Astrocyte (in vitro differentiated cells and primary cell): ENCODE measurements at places on chromosomes 16 and 17.

DNA sequence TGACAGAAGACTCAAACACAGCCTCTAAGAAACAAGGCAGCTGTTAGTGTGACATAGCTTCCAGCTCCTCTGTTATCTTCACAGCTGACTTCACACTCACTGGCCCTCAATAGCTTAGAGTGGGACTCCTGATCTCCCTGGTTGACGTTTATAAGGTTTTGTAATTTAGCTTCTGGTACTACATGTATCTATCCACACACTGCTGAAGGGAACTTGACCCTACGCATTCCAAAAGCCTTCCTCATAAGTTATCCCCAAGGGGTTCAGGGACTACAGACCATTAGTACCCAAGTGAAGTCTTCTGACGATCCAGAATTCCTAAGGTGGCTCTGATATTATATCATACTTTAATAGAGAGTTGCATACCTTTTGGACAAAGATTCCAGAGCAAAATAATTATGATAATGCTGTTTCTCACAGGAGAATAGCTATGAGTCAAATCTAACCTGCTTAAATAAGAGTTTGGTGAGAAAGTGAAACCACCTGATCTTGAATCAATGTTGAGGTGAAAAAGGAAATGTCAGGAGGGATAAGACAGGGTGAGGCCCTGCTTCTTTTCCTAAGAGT, 14.5 kb downstream of the ACACA start:
- DNase-seq: peak; percentile 92

GRCh38 chr16:87344931-87345631, 27.9 kb upstream of the C16orf95 start:
- no peak for DNase-seq

DNA sequence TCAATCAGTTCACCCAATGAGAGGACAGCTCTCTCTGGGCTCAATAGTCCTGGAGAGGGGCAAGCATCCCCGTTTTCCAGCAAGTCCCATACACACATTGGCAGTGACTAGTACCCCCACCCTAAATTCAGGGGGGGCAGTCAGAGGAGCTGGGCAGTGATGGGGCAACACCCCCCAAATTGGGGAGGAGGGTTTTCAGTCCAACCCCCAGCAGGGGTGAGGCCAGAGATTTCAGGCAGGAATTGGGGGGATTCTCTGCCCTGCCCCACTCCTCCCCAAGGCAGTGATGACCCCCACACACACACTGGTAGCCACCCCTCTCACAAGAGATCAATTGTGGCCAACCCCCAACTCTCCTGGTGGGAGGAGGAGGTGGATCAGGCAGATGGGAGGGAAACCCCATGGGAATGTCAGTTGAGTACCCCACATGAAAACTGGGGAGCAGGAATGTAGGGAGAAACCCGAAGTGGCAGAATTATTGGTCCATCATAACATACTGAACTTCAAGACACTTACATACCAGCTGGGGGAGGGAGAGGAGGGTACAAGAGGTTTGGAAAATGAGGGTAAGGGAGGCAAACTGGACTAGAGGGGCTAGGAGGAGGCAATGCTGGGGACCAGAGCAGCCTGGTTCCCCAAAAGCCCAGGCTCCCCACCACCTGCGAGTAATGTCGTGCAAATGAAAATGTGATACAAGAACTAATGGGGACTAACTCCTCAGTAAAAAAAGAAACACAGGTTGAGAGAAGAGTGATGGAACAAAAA, 3.1 kb downstream of the VAMP2 start:
- DNase-seq: no peak

DNA sequence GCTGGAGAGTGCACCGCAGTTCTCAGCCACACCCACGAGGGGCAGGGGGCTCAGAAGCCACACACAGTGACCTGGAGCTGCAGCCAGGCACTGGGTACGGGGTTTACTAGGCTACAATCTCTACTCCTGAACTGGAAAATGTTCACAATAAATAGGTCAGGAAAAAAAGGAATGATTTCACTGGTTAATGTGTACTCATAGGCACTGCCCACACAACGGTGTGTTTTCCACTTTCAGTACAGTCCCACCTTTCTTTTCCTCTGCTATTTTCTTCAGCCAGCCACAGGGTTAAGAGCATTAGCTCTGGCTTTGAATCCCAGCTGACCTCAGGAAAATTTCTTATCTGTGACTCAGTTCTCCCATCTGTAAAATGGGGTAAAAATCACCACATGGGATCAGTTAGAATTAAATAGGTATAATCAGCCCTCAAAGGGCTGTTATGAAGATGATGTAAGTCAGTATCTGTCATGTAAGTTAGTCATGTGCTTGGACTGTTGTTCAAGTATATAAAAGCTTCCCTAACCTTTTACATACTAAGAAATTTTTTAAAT, 35.7 kb downstream of the ZCCHC14 start:
- peak; percentile 73 for DNase-seq

DNA sequence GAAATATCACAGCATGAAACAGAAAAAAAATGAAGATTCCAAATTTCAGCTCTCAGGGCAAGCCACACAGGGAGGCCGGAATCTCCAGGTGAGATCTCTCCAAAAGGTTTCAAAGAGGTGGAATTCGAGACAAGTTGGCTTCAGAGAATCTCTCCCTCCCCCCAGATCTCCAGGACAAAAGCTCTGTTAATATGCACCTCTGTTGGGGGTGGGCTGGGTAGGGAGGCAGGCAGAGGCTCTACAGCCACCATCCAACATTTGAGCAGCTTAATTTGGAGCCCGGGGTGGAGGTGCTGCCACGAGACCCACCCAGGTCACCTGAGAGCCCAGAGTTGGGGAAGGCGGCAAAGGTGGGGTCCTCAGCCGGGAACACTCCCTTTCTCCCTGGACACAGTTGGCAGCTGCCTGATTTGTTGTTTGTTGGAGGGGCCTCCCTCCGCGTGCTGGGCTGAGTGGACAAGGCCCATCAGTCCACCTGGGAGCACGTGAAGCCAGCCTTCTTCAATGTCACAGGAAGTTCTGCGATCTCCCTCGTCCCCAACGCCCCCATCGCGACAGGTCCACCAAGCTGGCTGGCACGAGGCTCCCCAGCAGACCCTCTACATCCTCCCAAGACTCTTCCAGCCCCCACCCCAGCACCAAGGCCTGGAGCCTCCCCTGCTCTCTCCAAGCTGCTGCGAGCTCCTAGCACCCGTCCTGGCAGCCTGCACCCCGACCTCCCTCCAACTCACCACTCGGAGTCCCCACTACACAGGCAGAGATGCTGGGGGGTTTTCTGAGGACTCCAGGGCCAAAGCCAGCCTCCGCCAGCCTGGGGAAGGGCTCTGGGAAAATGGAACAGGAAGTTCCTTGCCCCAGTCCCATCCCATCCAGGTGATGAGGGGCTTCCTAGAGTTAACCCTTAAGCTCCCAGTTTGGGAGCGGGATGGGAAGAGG, at the start of gene ZSCAN10:
Gene ZSCAN10, minus strand, starts transcription at position 836 of the 936 bp plus-strand sequence. CDS start 6,357 bp downstream, outside the sequence.
- DNase-seq: no peak

GRCh38 chr16:88652762-88653063, 1.9 kb upstream of the CYBA start:
- no peak for DNase-seq

DNA sequence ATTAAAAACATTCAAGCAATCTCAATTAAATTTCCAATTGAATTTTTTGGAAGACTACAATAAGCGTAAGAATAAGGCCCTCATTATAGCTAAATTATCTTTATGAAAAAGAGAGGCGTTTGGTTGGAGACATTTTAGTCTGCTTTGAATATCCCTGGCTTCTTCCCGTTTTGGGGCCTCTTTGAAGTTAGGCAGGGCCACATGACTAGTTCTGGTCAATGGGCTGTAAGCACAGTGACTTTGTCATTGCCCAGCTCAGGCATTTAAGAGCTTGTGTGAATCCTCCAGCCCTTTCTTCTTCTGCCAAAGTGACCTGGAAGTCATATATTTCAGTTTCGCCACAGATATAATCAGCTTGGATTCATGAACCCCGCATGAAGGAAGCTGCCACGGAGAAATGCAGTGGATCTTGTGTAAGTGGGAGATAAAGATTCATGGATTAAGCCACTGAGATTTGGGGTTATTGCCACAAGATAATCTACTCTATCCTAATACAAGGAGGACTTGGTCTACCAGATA, 21.7 kb upstream of the UBTF start:
- no peak for DNase-seq

- peak; percentile 8 for DNase-seq
Observed at GRCh38 chr17:9811086-9811485, 10.8 kb downstream of the GSG1L2 start.

- DNase-seq: no peak
Observed at GRCh38 chr17:47843391-47843730, 2.3 kb upstream of the SCRN2 start.

DNA sequence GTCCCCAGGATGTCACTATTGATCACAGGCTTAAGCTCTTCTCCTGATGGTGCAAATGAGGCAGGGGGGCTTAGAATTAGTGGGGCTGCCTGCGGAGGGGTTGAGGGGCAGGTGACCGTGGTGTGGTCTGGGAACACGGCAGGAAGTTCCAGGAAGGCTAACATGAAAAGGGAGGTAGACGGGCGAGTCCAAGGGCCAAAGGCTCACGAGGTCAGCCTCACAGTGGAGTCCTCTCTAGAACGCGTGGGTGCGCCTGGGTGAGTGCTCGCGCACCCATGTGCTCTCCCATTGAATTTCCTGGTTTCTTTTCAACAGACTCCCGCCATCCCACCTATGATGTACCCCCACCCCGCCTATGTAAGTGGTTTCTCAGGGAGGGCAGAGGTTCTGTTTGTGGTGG, 15.2 kb downstream of the LGALS9 start:
- no peak for DNase-seq

DNA sequence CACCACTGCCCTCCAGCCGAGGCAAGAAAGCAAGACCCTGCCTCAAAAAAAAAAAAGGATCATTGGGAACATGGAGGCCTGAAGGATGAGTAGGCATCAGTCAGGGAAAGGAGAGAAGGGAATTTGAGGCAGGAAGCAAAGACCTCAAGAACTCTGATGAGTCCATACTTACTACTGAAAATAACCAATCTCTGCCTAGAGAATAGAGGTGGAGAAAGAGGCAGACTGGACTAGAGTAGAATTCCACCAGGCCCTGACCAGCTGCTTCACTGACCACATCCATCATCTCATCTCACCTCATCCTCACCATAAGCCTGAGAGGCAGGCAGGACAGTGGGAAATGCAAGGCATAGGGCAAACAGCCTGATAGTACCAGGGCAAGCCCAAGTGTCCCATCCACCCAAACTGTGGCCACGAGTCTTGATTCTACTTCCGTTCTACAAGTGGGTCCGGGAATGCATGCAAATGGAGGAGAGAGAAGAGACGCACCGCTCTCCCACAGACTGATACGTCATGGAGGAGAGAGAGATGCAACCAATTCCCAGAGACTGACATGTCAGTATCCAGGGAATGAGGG, 17.1 kb downstream of the ANKRD11 start:
- DNase-seq: no peak

GRCh38 chr17:81258292-81258691, 19.2 kb downstream of the NDUFAF8 start:
- no peak for DNase-seq
